Stimulated activated CD8-positive, alpha-beta memory T cell treated with anti-CD3 and anti-CD28 coated beads, Interleukin-4, amount 100 ng/mL, for 1 hour (primary cell): ENCODE measurements at places on chromosomes 6 and 20.

- DNase-seq: no peak
These were observed 98.4 kb upstream of the MANEA start for GRCh38 chr6:95478941-95479340.

- DNase-seq: no peak
These were observed 72.3 kb downstream of the NCOA7 start for GRCh38 chr6:125863023-125863422.

- DNase-seq: no peak
These were observed 186.1 kb downstream of the UNC5CL start for GRCh38 chr6:40852779-40853373.

- DNase-seq: no peak
These were observed 10.3 kb downstream of the FRS3 start for GRCh38 chr6:41769376-41769775.

GRCh38 chr6:76166297-76166696, 93.8 kb upstream of the IMPG1 start:
- DNase-seq: no peak

DNA sequence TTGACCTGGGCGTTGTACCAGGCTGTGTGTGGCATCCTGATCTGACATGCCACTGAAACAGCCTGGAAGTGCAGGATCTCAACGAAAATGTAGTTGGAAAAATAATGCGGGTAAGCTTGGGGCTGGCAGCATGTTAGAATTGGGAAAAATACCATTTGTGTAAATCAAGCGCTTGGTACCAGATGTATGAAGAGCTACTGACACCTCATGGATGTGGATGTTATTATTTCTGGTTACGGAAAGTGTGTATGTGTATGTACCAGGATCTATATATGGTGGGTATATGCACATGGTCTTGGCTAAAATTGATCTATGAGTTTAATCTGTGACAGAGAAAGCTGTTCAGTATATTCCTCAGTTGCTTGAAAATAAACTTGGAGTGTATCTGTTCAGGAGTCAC, 22.7 kb downstream of the HIVEP1 start:
- no peak for DNase-seq

DNA sequence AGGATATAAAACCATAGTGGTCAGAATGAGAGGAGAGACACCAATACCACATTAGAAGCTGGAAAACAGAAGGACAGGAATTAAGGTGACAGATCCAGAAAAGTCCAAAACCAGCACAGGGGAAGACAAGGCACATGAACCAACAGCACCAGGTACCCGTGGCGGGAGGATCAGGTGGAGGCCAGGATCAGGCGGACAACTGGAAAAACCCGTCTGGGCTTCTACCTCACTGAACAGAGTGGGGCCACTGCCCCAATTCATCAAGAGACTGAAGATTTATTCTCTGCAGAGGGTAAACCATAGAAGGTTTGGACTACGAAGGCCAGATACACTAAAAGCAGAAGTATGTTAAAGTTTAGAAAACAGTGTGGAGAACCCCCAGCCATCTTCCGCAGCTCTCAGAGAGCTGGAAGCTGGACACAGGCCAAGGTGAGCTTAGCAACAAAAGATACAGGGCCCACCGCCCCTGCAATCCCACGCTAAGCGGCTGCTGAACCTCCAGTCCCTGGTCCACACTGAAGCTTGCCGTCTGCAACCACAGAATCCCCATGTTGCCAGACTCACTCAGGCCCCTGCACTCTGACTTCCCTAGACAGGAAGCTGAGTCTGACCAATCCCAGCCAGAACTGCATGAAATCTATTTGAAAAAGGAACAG, 29.9 kb downstream of the ABHD12 start:
- no peak for DNase-seq

GRCh38 chr6:98044791-98045470, 761.9 kb upstream of the MMS22L start:
- no peak for DNase-seq

DNA sequence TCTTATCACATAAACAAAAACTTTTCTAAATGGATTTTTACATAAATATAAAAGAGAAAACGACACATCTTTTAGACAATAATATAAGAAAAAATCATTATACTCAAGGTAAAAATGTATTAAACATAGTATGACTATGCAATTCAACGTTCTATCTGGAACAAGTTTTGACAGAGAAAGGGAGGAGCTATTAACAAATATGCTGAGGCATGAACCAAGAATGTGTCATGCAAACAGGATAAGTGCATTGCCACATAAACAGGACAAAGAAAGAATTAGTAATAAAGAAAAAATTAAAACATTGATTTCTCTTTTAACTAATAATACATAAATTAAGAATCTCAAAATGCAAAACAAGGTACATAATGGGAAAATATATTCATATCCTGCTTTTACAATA, 1353.4 kb upstream of the GJE1 start:
- no peak for DNase-seq

DNA sequence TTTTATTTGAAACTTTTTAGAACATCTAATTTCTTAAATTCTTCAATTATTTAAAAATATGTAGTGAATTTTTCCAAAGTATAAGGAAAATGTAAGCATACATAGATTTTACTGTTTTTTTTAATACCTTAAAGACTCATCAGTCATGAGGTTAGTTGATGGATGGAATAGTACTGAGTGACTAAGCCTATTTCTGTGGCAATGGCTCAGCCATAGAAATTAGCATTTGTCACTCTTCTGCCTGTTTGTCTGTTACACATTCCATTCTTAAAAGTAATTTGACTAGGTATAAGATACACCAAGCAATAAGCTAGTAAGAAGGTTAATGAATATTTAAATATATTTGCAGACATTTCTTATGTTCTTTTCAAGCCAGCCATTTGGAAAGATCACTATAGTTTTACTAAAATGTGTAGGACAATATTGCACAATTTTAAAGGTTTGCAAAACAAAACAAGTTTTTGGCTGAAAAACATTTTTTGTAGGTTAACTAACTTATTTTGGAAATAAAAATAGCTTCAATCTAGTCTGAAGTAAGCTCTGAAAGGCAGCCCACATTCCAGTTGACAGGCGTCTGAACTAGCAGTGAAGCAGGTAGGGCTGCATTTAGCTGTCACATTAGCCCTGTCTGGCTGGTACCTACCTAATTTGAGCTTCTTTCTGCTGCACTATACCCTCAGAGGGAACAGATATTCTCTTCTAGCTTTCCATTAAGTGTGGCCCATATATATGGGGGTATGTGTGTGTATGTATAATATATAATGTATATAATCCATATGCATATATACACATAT, 385.7 kb downstream of the GRIK2 start:
- no peak for DNase-seq

DNA sequence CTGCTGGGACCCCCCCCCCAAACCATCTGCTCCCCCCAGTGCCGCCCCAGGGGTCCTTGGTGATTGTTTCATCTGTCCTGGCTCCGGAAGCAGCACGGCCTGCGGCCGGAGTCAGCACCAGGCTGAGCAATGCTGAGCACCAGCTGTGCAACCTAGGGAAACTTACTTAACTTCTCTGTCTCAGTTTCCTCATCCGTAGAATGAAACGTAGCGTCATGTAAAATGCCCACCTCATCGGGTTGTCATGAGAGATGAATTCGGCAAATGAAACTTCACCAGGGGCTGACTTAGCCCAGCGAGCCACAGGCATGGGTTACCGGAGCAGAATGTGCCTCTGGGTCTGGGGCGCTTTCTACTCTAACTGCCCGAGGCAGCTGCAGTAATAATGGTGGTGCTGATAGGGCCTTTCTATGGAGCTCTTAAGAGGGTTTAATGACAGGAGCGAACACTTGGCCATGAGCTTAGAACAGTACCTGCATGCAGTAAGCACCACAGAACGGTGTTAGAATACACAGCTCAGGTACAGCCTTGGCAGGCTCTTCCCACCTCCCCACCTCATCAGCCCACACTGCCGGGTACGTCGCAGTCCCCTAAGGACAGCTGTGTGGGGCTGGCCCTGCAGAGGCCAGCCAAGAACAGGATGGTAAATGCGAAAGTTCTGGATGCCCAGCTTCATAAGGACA, 1.7 kb downstream of the THBS2 start:
- no peak for DNase-seq

DNA sequence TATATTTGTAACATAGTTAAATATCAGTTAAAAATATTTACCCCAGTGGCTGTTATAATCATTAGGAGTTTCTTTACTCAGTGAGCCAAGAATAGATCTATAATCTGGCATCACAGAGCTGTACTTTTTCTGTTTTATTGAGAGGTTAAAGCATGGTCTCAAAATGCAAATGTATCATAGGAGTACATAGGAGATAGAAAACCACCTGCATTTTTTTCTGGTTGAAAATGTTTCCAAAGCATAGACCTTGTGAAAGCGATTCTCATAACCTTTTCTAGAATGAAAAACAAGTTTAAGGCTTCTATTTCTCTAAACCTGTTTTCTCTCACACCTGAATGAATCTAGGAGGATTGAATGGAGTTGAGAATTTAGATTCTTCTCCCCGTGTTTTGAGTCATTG, 14.4 kb downstream of the KCNQ5 start:
- DNase-seq: no peak

DNA sequence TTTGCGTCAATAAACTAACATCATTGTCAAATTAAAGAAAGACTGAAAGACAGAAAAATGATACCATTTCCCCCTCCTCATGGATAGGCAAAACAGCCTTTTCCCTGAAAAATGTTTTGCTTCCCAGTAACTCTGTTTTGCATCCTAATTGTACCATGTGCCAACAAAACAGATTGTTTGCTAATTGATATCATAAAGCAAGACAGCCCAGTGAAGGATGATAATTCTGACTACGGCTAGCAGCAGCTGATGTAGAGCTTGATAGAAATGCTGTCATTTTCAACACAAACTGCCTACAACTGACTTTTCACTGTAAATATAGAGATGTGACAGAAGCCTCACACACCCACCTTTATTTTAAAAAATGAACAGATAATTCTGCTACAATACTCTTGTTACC, 1061.6 kb downstream of the HACE1 start:
- DNase-seq: no peak

DNA sequence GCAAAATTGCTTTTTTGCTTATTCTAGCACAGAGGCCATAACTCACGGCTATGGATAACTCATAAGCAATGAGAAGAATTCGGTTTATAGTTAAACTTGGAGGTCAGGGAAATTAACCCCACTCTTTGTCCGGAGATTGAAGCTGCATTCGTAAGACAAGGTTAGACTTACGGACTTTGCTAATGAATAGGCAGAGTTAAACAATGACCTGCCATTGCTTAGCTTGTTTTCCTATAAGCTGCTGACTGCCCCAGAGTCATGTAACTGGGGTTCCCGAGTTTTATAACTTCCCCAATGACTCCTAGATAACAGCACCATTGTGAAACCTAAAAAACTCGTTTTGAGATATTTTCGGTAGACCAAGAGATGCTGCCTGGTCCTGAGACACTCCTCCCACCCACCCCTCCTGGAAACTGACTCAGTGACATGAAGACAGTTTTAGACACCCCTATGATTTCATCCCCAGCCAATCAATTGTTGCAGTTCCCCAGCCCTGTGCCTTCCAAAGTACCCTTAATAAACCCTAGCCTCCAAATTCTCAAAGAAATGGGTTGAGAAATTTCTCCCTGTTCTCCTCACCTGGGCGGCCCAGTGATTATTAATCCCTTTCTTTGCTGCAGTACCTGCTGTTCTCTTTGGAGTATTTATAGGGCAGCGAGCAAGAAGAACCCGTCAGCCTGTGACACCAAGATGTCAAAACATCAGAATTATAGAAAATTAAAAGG, 33.1 kb upstream of the MCUR1 start:
- no peak for DNase-seq

GRCh38 chr6:139161817-139162284, 27.0 kb downstream of the HECA start:
- no peak for DNase-seq

- no peak for DNase-seq
These were observed 259.2 kb upstream of the MANEA start for GRCh38 chr6:95318137-95318536.

DNA sequence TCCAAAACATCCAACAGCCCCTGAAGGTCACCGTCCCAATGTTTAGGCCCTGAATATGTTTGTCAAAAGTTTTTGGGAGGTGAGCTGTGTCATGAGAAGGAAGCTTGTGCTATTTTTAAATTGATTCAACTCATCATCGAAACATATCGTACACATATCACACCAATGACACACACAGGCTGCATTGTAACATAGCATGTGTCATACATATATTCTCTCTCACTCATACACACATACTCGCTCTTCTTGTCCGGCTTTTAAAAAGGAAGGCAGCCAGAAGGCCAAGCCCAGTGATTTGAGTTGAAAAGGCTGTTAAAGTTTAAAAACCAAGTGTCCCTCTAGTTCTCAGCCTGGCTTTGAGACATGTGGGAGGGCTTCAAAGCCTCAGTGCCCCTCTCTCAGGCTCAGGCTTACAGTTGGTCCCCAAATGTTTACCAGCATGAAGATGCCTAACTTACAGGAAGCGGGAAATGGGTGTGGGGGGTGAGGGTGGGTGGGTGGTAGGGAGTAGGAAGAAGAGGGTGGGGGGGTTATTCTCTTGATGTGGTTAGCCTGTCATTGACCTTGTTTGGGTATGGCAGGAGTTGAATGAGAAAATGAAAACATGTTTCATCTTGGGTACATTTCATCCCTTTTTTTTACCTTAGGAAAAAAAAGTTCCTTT, 3.3 kb upstream of the PRDM1 start:
- no peak for DNase-seq

DNA sequence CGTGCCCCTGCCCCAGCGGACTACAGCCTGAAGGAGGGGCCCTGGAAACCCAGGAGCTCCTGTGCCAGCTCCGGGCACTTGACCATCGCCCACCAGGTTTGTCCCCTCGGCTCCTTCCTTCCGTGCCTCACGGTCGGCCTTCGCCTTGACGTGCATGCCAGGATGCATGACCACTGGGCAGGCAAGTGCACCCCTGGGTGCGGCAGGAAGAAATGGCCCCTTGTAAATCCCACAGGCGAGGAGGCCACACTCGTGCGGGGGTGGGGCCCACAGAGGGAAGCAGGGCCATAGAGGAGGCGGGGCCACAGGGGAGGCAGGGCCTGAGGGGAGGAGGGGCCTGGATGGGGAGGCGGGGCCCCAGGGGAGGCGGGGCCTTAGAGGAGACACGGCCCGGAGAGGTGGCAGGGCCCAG, 81.7 kb downstream of the YTHDF1 start:
- DNase-seq: no peak

- DNase-seq: no peak
These were observed 65.5 kb upstream of the CLVS2 start for GRCh38 chr6:122930252-122931180.

GRCh38 chr6:122078481-122078880, 321.0 kb upstream of the HSF2 start:
- DNase-seq: no peak

GRCh38 chr6:7588506-7588905, 1.5 kb upstream of the SNRNP48 start:
- DNase-seq: no peak

DNA sequence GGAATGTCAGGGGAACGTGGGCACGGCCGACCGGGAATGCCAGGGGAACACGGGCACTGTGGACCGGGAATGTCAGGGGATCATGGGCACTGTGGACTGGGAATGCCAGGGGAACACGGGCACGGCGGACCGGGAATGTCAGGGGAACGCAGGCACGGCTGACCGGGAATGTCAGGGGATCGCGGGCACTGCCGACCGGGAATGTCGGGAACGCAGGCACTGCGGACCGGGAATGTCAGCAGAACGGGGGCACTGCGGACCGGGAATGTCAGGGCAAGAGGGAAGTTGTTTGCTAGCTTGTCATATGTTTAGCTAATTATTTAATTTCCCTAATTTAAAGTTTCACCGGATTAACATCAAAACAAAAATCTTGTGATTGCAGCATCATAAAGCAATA, 37.4 kb upstream of the BHLHE23 start:
- DNase-seq: no peak
